Transverse colon (tissue), 4 donors: ENCODE measurements at places on chromosomes 5 and 9.

GRCh38 chr9:17135295-17136160 is 688 bp downstream of the CNTLN start:
- H3K27ac ChIP-seq = peak overlapping the region; percentile 82
- DNase-seq = peak; percentile 25
- H3K4me3 ChIP-seq = peak overlapping the region; percentile 69
- no peaks in the 10 kb centered on the region for H3K36me3 ChIP-seq

- no peaks in the 10 kb centered on the region for H3K36me3 ChIP-seq
- no peak overlapping the region for H3K4me3 ChIP-seq
- H3K4me1 ChIP-seq = peaks cover 47% of the 10 kb centered on the region
- H3K27me3 ChIP-seq = no peaks in the 10 kb centered on the region
- no peak overlapping the region for H3K27ac ChIP-seq
- DNase-seq = no peak
Observed at GRCh38 chr5:179759581-179760551, 27.2 kb downstream of the MAML1 start.

GRCh38 chr5:104347119-104347708 is 784.6 kb upstream of the NUDT12 start:
- no peaks in the 10 kb centered on the region for H3K4me1 ChIP-seq
- no peak for DNase-seq
- H3K4me3 ChIP-seq = no peak overlapping the region
- no peak overlapping the region for H3K27ac ChIP-seq
- no peaks in the 10 kb centered on the region for H3K36me3 ChIP-seq

- peak; percentile 83 for DNase-seq
- peaks cover 7% of the 10 kb centered on the region for H3K4me1 ChIP-seq
- H3K36me3 ChIP-seq = no peaks in the 10 kb centered on the region
- H3K27me3 ChIP-seq = peaks cover 85% of the 10 kb centered on the region
- H3K4me3 ChIP-seq = peak overlapping the region; percentile 16
Observed at GRCh38 chr5:73215891-73216610, 43.1 kb downstream of the TMEM174 start.
